Cardiac muscle cell (in vitro differentiated cells and primary cell): ENCODE measurements at places on chromosomes 4 and X.
A peak's percentile ranks its signal among the peaks of the same experiment; 100 is the strongest.

- no peaks in the 10 kb centered on the region for H3K36me3 ChIP-seq
- peak; percentile 84 for DNase-seq
- H3K27me3 ChIP-seq: no peaks in the 10 kb centered on the region
Measured at GRCh38 chr4:74230902-74231499, 73.1 kb downstream of the MTHFD2L start.

GRCh38 chr4:18291256-18291655 is 269.7 kb upstream of the LCORL start:
- no peak for DNase-seq
- H3K36me3 ChIP-seq: no peaks in the 10 kb centered on the region
- H3K27me3 ChIP-seq: no peaks in the 10 kb centered on the region
- no peak overlapping the region for H3K4me3 ChIP-seq
- no peak overlapping the region for H3K27ac ChIP-seq

- H3K36me3 ChIP-seq: no peaks in the 10 kb centered on the region
- H3K27me3 ChIP-seq: no peaks in the 10 kb centered on the region
- H3K4me3 ChIP-seq: no peak overlapping the region
- DNase-seq: no peak
Measured at GRCh38 chr4:72323227-72323626, 245.8 kb downstream of the ADAMTS3 start.

GRCh38 chr4:156420623-156421022 is 467.0 kb upstream of the CTSO start:
- no peaks in the 10 kb centered on the region for H3K36me3 ChIP-seq
- H3K4me3 ChIP-seq: no peak overlapping the region
- H3K27me3 ChIP-seq: peaks cover 32% of the 10 kb centered on the region

- no peaks in the 10 kb centered on the region for H3K4me1 ChIP-seq
- no peaks in the 10 kb centered on the region for H3K27me3 ChIP-seq
- H3K4me3 ChIP-seq: no peak overlapping the region
- no peak overlapping the region for H3K27ac ChIP-seq
Measured at GRCh38 chr4:104524591-104524990, 29.9 kb upstream of the CXXC4 start.

DNA sequence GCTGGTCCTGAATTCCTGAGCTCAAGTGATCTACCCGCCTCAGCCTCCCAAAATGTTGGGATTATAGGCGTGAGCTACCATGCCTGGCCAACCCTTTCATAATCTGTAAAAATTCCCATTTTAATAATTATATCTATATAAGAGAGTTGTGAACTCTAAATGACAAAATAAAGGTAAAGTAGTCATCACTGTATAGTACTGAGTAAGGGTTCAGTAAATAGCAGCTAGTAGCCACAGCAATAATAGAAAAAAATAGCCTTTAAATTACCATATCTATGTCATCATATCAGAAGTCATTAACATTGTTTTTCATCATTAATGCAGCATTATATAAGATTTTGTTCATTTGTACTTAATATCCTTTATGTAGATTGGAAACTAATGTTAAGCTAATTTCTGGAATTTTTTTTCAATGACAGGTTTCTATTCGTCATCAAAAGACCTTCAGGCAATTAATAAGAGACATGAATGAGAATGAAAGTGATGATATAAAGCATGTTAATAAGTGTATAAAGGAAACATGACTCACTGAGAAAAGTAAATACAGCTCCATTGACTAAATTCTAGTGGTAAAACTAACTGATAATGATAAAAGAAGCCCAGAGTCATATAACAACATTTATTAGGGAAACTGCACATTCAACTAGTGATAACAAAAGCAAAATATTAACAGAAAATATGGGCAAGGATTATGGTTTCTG is 85.9 kb upstream of the UGT8 start:
- H3K36me3 ChIP-seq: no peaks in the 10 kb centered on the region
- H3K4me1 ChIP-seq: no peaks in the 10 kb centered on the region
- H3K4me3 ChIP-seq: no peak overlapping the region
- H3K27me3 ChIP-seq: no peaks in the 10 kb centered on the region

- no peaks in the 10 kb centered on the region for H3K36me3 ChIP-seq
- DNase-seq: no peak
- H3K4me1 ChIP-seq: no peaks in the 10 kb centered on the region
- no peaks in the 10 kb centered on the region for H3K27me3 ChIP-seq
Measured at GRCh38 chr4:156521631-156522030, 450.0 kb downstream of the PDGFC start.

DNA sequence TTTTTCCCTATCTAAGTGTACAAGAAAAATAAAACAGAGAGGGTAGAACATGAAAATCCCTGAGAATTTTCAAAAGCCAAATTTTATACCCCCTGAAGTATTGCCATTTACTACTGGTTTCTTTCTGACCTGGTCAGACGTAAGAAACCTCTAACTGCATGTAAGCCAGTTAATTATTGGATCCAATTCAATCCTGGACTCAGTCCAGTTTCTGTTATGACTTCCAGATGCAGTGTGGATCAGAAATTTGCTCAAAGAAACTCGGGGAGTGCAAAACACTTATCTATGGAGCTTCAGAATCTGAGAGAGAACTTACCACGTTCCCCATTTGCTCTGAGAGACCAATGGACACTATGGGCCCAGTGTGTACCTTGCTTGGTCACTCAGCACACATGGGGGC is 383.5 kb downstream of the KLHL4 start:
- H3K27me3 ChIP-seq: no peaks in the 10 kb centered on the region
- H3K27ac ChIP-seq: no peak overlapping the region
- H3K4me1 ChIP-seq: peaks cover 10% of the 10 kb centered on the region
- H3K36me3 ChIP-seq: no peaks in the 10 kb centered on the region

- H3K27me3 ChIP-seq: peaks cover 24% of the 10 kb centered on the region
- H3K4me3 ChIP-seq: no peak overlapping the region
- no peaks in the 10 kb centered on the region for H3K4me1 ChIP-seq
Measured at GRCh38 chr4:79964400-79965211, 108.4 kb downstream of the ANTXR2 start.

DNA sequence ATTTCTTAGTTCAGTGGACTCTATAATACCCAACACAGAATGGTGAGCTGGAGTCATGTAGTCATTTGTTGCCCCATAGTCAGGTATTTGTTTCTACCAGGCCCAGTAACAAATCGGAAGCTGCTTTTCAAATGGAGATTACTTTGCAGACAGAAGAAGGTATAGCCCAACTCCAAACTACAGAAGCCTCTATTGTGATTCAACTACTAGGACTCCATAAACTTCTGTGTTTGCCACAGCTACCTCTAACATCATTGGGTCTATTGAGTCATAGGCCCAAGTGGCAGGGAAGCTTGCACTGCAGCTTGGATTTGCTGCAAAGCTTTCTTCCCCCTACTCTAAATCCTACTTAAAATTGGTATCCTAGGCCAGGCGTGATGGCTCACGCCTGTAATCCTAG is 148.8 kb upstream of the STK26 start:
- no peaks in the 10 kb centered on the region for H3K4me1 ChIP-seq
- no peak for DNase-seq
- no peak overlapping the region for H3K4me3 ChIP-seq

GRCh38 chr4:153001626-153002025 is 65.5 kb downstream of the FHDC1 start:
- no peaks in the 10 kb centered on the region for H3K36me3 ChIP-seq
- no peaks in the 10 kb centered on the region for H3K4me1 ChIP-seq
- H3K27ac ChIP-seq: no peak overlapping the region
- no peak overlapping the region for H3K4me3 ChIP-seq
- no peaks in the 10 kb centered on the region for H3K27me3 ChIP-seq
- no peak for DNase-seq

DNA sequence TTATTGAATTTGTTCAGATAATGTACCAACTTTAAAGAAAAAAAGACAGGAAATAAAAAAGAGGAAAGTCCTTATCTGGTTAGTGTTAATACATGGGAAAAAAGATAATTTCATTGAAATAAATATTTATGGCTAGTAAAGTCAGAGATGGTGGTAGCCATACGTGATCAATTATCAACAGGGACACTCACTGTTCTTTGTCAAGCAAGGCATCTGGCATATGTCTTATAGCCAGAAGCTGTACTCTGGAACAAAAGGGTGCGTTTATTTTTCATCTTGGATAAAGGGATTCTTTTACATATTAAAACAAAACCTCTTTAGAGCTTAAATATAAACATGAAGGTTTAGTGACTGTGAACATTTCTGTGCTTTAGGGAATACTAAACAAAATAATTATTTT is 26.7 kb downstream of the HDX start:
- no peak overlapping the region for H3K4me3 ChIP-seq
- H3K4me1 ChIP-seq: no peaks in the 10 kb centered on the region
- H3K36me3 ChIP-seq: no peaks in the 10 kb centered on the region
- no peaks in the 10 kb centered on the region for H3K27me3 ChIP-seq
- H3K27ac ChIP-seq: no peak overlapping the region

DNA sequence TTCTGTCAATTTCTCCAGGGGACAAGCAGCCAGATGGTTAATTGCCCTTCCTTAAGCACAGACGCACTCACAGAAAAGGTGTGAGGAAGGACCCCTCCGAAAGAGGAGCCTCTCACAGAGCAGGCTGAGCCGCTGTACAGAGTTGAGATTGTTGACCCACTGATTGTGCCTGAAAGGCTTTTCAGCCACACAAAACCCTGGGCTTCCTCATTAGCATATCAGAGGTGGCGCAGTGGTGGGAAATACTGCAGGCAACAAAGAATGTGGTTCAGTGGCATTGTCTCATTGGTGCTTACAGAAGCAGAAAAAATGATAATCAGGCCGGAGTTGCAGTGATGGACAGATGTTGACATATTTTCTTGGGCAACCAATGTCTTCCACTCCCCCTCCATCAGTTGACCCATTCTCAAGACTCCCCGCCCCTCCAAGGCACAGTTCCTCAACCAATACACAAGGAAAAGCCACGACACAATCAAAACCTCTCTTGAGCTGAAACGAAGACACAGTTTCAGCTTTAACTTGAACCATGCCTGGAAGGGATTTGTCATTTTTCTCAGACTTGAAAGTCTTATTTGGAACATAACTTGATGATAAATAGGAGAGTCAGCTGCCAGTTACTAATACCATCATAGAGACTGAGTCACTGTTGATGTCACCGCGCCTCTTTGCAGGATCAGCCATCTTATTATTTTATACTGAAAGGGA is 53.1 kb downstream of the ATXN3L start:
- no peaks in the 10 kb centered on the region for H3K27me3 ChIP-seq
- H3K4me3 ChIP-seq: no peak overlapping the region
- H3K4me1 ChIP-seq: no peaks in the 10 kb centered on the region
- no peaks in the 10 kb centered on the region for H3K36me3 ChIP-seq
- DNase-seq: no peak
- no peak overlapping the region for H3K27ac ChIP-seq

DNA sequence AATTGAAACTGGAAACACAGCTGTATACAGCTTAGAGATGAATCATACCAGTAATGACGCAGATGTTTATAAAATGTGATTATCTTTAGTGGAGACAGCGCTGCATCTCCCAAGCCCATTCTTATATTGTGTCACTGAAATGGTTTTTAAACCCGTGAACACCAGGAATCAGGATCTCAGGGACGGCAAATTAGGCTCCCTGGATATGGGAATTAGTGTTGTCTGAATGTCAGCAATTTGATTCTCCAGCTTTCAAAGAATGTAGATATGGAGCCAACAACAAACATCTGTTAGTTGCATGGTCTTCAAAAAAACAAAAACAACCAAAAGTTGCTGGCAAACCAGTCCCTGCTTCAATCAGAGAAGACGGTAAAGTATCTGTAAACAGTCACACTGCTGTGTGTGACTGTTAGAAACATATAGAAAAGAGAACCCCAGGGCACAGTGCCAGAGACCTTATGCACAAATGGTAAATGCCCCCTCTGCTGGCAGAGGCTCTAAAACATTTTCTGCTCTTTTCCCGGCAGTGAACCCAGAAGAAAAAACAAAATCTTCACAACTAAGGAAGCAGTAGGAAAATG is 351.9 kb upstream of the FTHL17 start:
- no peaks in the 10 kb centered on the region for H3K36me3 ChIP-seq
- no peaks in the 10 kb centered on the region for H3K27me3 ChIP-seq
- H3K4me1 ChIP-seq: no peaks in the 10 kb centered on the region
- peak; percentile 76 for DNase-seq
- no peak overlapping the region for H3K27ac ChIP-seq

DNA sequence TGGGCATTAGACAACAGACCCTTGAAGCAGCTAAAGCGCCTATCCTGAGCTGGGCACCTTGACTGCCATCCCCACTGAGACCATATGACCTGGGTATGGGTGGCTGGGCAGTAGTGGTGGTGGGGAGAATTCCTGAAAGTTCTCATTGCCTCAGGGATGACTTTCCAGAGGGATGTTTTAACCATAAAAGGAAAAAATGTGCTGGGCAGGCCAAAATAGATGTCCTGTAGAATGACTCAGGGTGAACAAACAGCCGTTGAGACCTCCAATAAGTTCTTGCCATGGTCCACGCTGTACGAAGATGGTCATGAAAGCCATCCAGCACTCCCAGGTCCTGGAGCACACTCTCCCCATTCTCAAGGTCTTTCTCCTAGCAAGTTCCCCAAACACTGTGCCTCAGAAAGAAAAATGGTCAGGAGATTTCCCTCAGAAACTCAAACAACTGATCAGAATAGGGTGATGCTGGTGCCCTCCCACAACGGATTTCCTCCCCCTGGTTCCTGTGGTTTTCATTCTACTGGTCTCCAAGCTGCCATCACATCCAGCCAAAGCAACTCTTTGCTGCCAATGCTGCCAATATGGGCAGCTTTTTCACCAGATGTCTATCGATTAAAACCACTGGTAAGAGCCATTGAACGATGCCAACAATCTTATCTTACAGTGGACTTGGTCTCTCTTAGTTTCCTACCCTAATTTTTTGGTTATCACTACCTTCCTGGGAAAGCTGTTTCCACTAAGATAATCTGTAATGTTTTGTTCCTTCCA is 11.2 kb downstream of the CDKN2AIP start:
- no peak overlapping the region for H3K4me3 ChIP-seq
- H3K4me1 ChIP-seq: no peaks in the 10 kb centered on the region
- no peak for DNase-seq
- H3K36me3 ChIP-seq: no peaks in the 10 kb centered on the region
- H3K27ac ChIP-seq: no peak overlapping the region

DNA sequence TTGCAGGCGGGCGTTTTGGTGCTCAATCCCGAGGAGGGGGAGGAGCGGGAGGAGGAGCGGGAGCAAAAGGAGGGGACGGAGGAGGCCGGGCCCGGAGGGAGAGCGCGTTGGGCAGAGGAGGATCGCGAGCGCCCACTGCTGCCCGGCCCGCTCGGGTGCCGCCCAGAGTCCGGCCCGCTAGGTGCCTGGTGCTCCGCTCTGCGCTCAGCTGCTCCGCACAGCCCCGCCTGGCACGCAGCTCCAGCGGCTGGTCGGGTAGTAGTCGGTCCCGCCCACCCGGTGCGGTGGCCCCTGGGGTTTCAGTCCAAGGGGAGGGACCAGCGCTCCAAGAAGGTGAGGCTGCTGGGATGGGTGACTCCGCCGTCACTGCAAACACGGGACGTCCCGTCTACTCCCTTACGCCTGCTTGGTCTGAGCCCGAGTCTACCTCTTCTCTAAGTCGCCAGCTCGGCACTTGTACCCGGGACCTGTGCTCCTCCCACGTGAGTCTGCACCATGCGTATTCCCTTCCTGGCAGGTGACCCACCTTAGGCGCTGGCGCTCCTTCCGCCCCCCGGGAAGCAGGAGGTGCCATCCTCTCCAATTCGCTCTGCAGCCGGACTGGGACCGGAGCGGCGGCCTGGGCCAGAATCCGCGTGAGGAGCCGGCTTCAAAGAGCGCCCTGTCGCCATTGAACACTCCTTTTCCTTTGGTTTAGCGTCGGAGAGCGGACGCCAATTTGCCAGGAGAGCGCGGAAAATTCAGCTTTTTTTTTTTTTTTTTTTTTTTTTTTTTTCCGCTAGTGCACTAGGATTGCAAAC is 405 bp upstream of the HS3ST1 start:
- H3K36me3 ChIP-seq: no peaks in the 10 kb centered on the region
- H3K4me1 ChIP-seq: peaks cover 4% of the 10 kb centered on the region
- no peak overlapping the region for H3K27ac ChIP-seq
- DNase-seq: peak; percentile 78
